Globus pallidus (tissue), 1 donor: ENCODE measurements at places on chromosomes 12 and 14.

GRCh38 chr12:62971769-62972525, 37.0 kb upstream of the PPM1H start:
- no peak for DNase-seq

DNA sequence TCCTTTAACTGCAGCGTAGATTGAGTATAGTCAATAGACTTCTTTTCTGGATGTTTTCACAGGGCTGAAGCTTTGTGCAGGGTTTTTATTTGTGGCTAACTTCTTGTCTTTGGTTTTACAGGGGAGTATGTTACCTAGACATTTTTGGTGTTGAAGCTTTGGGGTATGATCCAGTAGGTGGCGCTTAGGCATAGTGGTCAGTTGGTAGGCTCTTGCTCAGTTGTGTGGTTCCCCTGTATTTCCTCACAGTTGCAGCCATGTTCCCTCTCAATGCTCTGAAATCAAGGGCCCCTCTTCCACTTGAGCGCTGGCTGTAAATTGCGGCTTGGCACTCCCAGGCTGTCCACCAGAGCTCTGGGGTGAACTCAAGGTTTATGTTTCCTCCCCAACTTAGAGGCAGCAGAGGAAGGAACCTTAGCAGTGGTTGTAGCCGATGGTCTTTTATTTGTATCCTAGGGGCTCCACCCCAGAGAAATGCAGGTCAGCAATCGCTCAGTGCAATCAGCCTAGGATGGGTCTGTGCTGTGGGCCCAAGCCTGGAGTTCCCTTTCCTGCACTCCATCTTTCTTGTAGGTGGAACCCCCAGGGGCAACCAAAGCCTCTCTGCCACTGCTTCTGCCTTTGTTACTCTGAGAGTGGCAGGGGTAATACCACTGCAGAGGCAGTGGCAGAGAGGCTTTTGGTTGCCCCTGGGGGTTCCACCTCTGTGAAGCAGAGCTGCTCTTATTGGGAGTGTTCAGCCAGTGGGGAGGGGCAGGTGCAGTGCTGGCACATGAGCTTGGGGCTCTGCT, 55.1 kb downstream of the CMAS start:
- DNase-seq, result peak; percentile 45

DNA sequence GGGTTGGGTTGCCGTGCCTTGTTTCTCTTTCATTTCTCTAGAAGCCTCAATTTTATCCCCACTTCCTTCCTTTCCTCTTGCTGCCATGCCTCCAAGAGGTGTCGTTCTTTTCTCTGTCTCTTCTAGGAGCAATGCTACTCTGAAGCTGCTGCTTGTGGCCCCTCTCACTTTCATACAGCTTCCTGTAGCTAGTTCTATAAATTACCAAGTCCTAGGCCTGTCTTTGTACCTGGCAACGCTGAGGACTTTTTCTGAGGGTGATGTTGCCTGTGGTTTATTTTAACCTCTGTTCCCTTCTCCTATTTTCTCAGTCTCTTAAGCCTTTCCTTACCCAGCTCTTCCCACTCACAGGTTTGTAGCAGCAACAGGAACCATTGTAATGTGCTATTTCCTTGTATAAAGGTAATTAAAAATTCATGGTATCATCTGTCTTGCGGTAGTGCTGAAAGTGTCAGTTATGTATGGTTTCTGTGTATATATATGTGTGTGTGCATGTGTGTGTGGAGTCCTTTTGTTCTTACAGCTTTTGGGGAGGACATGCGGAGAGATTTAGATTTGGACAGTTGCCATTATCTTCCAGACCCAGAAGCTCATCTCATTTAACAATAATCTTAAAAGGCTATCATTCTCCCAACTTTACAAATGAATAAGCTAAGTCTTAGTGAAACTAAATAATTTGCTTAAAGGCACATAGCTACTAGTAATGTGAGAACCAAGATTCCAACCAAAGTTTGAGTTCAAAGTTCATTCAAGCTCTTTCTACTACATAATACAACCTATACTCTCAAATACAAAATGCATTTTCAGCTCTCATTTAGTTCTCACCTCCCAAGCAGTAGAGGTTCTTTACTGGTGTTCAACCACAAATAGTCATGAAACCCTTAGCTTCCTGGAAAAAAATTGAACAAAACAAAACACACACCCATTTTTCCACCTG, 43.8 kb downstream of the DDHD1 start:
- peak; percentile 21 for DNase-seq

DNA sequence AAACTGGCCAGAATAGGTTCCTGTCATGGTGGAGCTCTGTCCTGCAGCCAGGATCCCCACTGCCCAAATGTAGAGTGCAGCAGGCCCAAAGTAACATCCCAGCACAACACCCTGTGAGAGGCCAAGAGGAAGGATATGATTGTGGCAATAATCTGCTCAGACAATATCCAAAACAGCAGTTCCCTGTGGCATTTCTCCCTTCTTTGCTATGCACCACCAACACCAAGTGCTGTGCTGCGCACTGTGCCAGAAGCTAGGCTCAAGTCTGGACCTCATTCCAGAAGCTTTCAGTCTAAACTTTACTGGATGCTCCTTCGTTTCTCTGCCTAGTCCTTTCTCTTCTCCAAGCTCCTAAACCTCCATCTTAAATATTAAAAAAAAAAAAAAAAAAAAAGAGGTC, 33.4 kb downstream of the SLC11A2 start:
- DNase-seq, result no peak

- DNase-seq, result peak; percentile 16
These were observed 1.3 kb downstream of the RASSF3 start for GRCh38 chr12:64611341-64612284.

DNA sequence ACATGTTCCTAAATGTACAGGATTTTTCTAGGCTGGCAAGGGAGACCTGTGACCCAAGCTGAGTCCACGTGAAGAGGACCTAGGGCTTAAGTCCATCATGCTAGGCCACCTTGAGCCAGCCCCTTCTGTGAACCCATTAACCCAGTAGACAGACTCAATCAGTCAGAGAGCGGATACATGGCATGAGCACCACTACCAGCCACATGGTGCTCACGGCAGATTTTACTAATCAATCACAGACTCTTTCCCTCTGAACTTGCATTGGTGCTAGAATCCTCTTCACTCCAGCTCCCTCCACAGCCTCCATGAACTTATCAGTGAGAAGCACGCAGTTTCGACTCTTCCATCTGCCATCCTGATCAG, 9.0 kb downstream of the PHETA1 start:
- no peak for DNase-seq

DNA sequence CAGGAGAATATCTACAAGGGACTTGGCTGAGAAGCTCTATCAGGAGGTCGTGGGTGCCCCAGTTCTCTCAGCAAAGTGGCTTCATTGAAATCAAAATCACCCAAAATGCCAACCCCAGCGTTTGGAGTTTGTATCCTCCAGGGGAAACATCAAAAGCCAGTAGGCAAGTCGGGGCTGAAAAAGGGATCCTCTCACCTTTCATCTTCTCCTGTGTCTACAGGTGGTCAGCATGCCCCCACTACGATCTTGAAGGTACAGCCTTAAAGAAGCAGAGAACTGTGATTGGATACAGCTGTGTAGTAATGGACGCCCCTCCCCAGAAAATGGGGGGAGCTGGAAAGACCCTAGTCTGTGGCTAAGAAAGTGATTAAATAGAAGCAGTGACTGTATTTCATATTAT, 22.2 kb downstream of the HRK start:
- DNase-seq, result no peak

DNA sequence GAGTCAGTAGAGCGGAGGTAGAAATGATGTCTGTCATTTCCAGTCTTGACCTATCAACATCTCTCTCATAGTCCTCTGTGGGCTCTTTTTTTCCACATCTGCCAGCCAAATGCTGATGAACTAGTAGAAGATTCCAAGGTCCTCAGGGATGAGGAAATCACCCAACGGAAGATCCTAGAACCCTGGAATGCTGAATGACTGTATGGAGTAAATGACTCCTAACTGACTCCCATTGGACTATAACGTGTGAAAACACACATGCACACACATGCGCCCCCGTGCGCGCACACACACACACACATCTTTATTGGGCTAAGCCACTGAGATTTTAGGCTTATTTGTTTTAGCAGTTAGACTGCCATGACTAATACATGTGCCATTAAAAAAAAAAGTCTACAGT, 159.2 kb downstream of the MYRFL start:
- DNase-seq, result no peak

DNA sequence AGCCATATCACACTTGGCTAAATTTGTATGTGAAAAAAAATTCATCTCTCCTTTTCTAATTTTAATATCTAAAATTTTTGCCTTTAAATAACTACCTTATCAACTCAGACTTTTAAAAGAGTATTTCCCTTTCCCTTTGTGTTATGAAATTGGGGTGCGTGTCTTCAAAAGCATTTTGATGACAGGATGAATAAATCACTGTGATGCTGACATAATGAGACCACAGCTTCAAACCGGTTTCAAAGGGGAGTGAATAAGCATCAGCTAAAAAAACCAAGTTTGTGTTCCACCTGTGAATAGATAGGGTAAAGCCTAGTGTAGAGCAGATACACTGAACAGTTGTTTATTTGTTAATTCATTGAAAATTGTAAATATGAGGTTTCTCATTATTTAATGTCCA, 85.0 kb downstream of the LGR5 start:
- DNase-seq, result no peak

DNA sequence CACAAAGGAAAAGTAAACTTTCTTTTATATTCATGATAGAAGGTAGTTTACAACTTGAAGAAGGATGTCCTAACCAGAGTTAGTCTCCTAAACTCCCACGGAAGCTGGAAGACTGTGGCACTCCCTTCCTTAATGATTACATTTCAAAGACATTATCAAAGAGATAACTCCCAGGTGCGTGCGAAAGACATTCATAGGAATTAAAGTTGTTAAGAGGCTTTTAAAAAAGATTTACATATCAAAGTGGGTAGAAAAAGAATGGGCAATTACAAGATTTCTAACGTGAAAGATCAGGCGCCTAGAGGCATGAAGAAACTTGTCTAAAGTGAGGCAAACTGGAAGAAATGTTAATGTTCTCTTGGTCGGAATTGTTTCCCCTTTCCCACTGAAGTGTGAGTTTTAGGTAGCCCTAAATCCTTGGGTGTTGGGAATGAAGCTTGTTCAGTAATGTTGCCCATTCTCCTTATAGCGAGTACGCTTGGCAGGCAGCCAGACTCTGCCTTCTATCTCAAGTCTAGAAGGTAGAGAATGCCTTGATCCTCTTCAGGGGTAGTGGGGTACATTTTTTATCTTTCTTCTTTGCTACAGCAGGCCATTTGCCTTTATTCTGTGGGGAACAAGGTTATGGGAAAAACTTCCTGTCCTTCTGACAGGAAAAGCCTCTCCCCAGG, 642.0 kb downstream of the SLC6A15 start:
- no peak for DNase-seq

DNA sequence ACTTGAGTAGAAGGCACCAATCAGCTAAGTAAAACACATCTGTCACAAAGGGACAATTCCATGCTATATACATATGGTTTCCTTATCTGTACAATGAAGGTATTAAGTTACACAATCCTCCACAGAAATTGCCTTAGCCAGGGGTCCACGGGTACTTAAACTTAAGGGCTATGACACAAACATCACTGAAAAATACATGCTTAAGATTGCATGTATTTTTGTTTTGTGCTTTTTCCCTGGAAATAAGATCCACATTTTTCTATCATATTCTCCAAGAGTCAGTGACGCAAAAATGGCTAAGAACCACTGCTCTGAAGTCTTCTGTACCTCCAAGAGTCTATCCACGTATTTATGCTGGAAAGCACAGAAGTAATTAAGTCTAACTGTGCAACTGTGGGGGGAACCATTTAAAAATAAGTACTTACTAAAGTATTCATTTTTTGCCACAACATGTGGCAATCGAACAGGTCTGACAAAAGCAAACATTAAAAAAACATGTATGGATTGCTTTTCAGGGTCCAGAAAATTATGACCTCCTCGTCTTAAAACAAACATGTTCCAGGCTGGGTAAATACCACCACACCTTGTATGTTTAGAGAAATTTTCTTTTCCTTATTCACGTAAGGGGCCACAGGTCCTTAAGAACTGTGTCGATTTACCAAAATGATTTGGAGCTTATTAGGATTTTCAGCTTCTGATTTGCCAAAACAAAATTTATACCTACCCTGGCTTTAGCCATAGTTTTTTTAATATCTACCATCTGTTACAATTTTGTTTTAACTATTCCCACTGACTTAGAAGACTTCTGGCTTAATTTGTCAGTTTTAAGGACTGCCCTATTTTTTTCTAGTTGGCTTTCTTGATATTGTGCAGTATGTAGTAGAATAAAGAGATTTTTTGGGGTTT, 2.8 kb downstream of the SLC38A2 start:
- no peak for DNase-seq

- DNase-seq, result no peak
These were observed 35.0 kb downstream of the SLC17A8 start for GRCh38 chr12:100391856-100392255.

DNA sequence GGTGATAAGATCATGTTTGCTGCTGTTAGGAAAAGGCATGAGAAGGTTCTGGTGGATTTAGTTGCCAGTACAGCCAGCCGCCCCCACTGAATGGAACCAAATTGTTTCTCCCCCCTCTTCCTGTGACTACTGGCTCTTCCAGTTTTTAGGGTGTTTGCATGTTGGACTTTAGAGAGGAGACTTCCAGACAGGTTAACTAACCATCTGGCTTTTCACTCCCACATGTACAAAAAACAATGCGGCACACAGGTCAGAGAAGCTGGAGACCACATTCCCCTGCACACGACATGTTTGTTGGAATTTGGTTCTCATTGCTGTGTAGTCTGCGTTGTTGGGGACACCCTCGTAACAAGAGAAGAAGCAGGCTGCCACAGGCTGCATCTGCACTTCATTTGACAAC, 103.9 kb upstream of the TMEM132C start:
- no peak for DNase-seq

- no peak for DNase-seq
These were observed 6.8 kb upstream of the DYNC1H1 start for GRCh38 chr14:101957406-101958234.

GRCh38 chr12:2697057-2697800, 97.5 kb upstream of the FKBP4 start:
- DNase-seq, result no peak
